ENCODE measurements at places on chromosomes 12 and 14.
A peak's percentile ranks its signal among the peaks of the same experiment; 100 is the strongest.

DNA sequence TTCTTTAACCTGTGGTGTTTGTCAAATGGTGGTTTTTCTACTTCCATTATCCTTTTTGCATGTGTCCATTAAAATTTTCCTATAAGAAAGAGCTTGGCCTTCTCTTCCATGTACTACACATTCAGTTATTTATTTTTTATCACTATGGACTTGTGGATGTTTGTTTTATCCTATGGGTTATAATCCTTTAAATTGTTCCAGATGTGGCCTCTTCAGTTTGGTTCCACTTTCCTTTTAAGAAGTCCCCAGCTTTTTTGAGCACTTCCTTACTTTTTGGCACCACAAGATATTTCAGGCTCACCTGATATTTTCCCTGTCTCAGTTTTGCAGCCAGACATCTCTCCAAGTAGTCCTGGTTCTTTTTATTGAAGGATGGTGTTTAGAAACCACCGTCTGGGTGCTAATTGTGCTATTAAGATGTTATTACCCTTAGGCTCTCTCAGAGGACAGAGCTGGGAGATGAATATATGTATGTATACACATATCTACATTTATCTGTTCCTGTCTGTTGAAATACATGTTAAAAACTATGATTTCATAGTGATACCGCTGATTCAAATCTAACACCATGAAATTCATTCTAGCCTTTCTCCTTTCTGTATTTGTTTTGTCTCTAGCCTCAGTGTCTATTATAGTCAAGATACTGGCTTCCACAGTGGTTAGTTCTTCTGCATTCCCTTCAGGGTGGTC, 408.5 kb upstream of the RGS6 start:
- DNase-seq = no peak

- no peak for DNase-seq
Measured at GRCh38 chr12:104704224-104704779, 247.6 kb downstream of the CHST11 start.

GRCh38 chr12:76413121-76413520, 64.9 kb upstream of the BBS10 start:
- no peak for DNase-seq

DNA sequence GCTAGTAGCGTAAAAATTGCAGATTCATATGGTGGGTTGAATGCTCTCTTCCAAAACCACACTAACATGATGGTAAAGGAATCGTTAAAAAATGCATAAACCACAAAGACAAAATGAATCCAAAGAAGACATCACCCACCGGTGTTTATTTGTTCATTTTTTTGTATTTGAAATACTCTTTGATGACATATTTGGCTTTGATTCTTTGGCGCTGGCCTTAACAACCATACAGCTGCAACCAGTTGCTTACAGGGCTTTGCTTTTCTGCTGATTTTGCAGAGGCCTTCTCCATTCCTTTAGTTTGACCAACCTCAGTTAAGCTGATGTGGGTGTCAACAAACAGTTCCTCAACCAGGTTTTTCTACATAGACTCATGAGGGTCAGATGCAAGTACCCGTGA, 103.5 kb downstream of the CACNA1C start:
- no peak for DNase-seq

GRCh38 chr12:73452672-73453469, 1084.8 kb upstream of the ATXN7L3B start:
- DNase-seq = no peak

- peak; percentile 58 for DNase-seq
Measured at GRCh38 chr12:52058631-52059361, 7.6 kb downstream of the NR4A1 start.

DNA sequence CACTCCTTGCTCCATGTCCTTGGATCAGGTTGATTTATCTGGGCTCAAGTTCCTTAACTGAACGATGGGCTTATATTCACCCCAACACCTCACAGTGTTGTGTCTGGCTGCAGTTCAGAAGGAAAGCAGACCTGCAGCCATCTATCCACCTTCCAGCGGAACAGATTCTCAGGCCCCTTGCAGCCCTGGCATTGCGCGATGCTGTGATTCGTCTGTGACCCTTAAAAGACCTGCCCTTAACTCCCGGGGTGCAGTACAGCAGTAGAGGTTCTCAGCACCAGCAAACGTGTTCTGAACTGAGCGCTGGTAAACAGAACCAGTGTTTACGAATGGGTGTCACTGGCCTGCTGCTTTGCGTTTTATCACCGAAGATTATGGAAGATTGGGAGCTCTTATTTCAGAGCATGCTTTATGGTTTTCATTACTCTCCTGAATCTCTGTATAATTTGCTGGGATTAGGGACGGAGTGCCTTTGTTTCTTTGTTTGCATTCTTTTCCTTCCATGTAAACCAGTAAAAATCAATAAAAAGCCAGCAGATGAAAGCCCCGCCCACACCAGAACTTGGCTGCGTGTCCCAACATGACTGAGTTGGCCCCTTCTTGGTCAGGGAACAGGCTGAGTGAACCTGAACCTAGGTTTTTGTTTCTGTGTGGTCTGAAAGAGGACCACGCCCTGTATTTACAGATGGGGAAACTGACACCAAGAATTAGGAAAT, 286.7 kb upstream of the CRY1 start:
- no peak for DNase-seq

- peak; percentile 46 for DNase-seq
Measured at GRCh38 chr14:77306851-77307496, 13.7 kb downstream of the POMT2 start.

DNA sequence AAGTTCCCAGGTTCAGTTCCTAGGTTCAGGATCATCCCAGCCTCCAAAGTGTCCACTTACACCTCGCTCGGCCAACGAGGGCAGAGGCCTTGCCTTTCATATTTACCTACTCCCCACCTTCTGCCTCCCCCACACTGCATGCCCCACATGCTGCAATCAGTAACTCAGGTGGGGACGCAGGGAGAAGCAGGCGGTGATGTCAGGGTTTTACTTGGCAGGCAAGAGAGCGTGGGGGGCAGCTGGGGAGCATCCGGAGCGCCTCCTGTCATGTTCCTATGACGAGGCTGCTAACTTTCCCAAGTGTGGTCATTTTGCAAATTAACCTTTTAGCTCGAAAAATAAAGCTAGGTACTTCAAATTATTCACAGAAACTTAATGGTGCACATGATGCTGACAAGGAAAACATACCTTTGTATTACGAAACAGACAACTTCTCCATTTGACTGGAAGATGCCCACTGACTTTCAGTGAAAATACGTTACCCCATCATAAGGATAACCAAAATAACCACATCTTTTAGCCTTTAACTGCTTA, 53.8 kb downstream of the SETD3 start:
- DNase-seq = no peak

DNA sequence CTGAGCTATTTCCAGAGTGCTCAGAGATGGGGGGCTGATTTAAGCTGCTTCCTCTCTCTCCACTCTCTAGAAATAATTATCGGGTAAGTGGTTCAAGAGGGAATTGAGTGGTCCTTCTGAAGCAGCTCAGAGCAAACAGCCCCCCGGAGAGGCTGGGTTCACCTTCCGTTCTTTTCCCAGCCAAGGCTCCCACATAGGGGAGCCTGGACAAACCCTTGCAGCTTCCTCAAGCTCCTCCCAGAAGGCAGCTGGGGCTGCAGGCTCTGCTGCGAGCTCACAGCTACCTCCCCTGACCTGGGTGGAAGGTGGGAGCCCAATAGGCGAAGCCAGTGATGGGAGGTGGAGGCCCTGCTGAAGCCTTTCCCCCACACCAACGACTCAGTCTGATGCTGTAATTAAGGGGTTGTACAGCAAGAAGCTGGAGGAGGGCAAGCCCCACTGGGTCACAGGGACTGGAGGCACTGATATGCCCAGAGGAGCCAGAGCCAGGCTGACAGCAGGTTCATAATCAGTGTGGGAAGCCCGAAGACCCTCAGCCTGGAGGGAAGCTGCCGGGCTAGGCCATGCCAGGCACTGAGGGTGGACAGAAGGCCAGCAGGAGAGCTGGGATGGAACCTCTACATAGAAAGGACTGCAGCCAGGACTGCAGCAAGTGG, 52.4 kb downstream of the ARL6IP4 start:
- DNase-seq = no peak

All from anterior cingulate cortex (tissue), 58 donors.